ENCODE measurements at places on chromosomes 12 and 14. TPM values are rescaled to one million over a fixed set of nuclear protein-coding genes. Genes with fewer than 3 reads are reported as not detected.

RPL10L gene
- total RNA-seq, result not detected

KRT2 gene
- total RNA-seq, result not detected

OR11G2 gene
- total RNA-seq, result not detected

NEUROD4 gene
- total RNA-seq, result not detected

HSPA2 gene
- 334 TPM for total RNA-seq

VSX2 gene
- total RNA-seq, result not detected

TMEM52B gene
- total RNA-seq, result 0.17 TPM

KLRK1 gene
- total RNA-seq, result 1.8 TPM

TMEM229B gene
- 2.9 TPM for total RNA-seq

GRCh38 chr12:88854260-88854659, 274.0 kb upstream of the KITLG start:
- no peak for DNase-seq

DNA sequence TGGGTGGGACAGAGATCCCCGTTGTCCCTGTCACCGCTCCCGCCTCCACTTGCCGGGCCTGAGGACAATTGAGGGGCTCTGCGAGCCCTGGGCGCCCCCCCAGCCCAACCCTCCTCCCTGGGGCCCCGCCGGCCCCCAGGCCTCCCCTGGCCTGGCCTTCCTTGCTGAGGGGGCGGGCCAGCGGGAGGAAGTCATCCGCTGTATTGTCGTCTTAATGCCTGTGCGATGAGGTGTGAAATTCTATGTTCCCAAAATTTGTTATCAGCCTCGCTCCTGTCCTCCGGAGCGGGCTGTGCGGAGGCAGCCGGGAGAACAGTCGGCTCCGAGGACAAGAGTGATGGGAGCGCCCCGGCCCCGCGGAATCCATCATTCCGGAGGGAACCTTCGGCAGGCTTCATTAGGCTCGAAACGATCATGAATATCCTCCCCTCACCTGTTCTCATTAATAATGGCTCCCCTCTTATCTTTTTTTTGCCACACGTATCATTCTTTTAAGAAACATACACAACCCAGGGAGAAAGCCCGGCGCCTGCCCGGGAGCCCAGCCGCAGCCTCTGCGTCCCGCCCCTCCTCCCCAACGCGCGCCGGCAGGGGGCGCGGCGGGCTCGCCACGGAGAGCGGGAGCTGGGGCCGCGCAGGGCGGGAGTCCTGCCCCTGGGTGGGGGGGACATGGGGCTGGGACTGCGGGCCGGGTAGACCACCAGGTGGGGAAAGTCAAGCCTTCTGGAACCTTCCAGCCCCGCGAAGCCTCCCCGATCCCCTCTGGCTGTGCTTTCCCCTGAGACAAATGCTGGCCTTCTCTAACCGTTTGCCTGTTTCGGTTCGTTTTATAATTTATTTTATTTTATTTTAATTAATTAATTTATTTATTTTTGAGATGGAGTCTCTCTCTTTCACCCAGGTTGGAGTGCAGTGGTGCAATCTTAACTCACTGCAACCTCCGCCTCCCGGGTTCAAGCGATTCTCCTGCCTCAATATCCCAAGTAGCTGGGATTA, 17.1 kb upstream of the DLK1 start:
- no peak for DNase-seq

DNA sequence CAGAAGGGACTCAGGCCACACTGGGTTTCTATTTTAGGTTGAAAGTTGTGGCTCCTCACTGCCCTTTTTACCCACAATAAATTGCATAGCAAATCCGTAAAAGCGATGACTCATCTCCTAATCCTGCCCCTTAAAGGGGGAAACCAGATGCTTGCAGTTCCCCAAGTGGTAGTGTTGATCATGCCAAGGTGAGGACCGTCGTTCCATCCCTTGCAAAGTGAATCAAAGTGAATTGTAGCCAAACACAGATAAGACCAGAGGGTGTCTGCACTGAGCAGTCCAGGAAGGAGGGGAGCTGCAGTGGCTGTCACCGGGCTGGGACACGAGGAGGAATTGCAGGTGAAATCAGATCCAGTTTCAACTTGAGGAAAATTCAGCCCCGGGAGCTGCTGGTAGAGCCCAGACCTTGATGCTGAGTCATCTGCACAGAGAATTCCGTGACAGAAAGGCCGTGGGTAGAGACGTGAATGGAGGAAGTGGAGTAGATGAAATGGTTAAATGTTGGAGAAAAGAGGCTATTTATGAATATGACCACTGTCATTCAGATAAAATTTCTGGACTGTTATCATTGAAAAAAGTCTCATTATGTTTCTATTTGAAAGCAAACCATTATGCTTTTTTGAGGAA, 44.2 kb upstream of the MMP17 start:
- DNase-seq, result no peak

DNA sequence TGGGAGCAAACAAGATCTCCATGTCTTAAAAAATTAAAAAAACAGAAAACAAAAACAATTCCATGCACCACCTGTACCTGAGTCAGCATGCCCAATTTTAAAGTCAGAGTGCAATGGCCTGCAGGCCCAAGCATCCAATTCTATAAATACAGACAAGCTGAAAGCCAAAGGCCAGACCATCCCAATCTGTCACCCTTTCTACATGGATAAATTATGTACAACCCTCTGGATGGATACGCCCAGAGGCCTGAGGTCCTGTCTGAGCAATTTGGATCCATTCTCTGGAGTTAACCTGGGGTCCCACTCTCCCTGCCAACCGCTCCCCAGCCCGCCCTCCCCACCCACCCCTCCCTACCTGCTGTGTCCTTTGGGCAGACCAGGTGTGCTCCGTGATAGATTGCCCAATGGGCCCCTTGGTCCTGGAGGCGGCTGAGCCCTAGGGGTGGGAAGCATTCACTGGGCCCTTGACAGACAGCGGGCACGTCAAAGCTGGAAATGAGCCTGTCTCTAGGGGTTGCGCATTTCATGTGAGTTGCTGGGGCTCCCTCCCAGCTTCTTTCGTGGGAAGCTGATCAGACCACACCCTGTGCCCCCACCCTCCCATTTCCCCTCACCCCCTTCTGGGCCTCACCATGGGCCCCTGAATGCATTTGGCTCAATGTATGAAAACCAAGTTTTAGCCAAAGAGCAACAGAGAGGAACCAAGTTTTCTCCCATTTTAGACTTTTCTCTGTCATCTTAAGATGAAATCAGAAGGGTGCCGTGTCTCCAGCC, 171.3 kb downstream of the BCL11B start:
- DNase-seq, result peak; percentile 89

DNA sequence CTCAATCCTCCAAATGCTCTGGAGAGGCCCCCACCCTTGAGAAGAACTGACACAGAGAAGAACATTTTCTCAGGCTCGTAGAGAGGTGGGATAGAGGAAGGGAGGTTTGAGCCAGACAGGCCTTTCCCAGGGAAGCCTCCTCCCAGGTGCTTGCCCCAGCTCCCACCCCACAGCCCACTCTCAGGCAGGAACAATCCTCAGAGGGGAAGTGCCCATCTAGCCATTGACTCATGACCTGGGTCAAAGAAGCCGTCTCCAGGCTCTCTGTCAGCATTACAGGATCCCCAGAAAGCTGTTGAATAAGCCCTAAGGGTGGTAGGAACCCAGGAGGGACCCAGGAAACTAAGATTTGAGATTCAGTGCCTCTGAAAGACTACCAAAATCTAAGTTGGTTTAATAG, 3.8 kb downstream of the AQP6 start:
- DNase-seq, result no peak

DNA sequence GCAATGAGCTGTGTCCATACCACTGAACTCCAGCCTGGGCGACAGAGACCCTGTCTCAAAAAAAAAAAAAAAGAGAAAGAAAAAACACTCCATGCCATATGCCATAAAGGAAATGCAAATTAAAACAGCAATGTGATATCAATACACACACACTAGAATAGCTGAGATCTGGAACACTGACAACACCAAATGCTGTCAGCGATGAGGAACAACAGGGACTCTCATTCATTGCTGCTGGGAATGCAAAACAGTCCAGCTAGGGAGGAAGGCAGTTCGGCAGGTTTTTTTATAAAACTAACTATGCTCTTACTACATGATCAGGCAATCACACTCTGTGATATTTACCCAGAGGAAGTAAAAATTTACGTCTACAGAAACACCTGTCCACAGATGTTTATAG, 3.4 kb upstream of the ABCB9 start:
- DNase-seq, result no peak

- no peak for DNase-seq
Observed at GRCh38 chr12:129594098-129594497, 309.7 kb downstream of the TMEM132D start.

DNA sequence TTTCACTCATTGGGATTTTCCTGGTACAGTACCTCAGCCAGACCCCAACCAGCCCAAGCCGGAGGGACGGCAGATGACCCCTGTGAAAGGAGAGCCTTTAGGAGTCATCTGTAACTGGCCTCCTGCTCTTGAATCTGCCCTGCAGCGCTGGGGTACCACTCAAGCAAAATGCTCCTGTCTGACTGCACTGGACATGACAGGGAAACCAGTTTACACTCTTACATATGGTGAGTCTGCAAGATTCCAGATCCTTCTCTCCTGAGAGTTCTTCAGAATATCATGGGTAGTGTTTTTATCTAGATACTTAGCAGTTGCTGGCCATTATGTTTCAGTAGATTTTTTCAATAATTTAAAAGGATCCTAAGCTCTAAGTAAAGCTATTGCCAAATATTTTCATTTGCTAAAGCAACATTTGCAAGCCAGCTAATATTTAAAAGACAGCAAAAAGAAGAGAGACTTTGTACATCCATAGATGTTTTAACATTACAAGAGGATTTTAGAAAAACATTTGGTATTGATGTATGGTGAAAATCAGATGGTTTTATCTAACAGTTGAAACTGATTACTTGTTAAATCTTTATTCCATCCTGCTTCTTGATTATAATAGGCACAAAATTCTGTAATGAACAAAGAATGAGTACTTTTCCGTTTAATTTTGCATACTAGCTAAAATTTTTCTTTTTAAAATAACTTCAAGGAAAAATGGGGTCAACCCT, 85.1 kb upstream of the ATF1 start:
- no peak for DNase-seq

GRCh38 chr14:70425354-70425753, 8.5 kb upstream of the SYNJ2BP start:
- no peak for DNase-seq

GRCh38 chr14:91964724-91965123, 17.2 kb upstream of the FBLN5 start:
- DNase-seq, result no peak

DNA sequence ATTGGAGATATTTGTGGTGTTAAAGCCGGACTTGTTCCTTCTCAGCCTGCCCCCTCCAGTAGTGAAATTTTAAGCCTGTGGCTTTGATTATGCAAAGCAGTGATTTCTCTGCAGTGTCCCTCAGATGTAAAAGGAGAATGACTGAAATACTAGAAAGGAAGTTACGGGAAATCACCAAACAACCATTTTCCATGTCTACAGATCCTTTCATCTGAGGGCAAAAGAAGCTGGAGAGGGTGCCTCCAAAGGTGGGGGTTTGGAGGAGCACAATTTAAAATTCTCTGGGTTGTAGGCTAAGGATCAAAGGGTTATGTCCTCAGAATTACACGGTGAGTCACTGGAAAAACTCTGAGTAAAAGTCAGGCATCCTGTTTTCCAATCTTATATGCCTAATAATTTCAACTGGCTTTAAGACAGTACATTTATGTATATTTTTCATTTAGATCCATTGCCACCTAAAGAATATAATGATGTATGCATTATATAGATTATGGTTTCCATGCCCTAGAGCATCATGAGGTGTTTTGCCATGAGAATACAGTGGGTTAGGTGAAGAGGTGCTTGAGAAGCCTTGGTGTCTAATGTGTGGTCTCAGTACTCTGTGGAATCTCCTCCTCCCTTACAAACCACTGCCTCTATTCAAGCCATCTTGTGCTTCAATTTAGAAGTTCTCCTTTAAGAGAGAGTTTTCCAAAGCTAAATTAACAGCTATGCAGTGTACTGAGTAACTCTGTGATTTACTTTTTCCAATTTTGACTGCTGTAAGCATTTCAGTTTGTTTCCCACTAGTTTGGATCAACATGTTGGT, 362.1 kb downstream of the RAD51B start:
- DNase-seq, result no peak

GRCh38 chr12:3014641-3015040, 55.4 kb downstream of the TEAD4 start:
- no peak for DNase-seq

DNA sequence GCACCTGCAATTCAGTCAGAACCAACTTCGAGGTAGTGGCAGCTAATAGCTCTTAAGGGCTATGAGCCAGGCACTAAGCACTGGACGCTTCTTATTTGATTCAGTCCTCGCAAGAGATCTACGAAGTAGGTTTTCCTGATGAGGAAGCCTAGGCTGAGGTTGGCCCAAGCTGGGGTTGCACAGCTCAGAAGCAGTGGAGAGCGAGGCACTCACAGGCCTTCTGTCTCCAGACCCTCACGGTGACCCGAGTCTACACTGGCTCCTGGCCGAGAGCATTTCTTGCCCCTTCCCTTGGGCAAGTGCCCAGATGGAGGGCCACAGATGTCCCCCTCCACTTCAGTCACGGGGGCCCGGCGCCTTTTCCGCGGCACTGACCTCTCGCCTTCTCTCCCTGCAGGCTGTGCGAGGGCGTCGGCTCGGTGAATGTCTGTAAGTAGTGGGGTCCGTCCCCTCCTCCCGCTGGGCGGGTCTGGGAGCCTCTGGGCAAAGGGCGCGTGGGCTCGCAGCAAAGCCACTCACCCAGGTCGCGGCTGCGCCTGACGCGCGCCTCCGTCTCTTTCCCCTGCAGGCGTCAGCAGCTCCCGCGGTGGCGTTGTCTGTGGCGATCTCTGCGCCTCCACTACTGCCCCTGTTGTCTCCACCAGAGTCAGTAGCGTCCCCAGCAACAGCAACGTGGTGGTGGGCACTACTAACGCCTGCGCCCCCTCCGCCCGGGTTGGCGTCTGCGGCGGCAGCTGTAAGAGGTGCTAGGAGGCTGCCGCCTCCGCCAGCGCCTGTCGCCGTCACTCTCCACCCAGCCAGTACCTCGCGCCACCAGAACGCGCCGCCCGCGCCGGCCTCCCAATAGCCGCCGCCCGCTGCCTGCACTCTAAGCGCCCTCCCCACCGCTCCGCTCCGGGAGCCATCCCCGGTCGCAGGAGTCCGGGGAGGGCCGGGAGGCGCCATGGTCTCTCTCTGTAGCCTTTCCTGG, 13.1 kb downstream of the KRT83 start:
- DNase-seq, result no peak

GRCh38 chr12:10405294-10405693, 4.3 kb downstream of the KLRC4 start:
- no peak for DNase-seq
